ENCODE measurements at places on chromosomes 5 and 9.

GRCh38 chr5:160376416-160376815 is 6.0 kb upstream of the C1QTNF2 start:
- DNase-seq: no peak

DNA sequence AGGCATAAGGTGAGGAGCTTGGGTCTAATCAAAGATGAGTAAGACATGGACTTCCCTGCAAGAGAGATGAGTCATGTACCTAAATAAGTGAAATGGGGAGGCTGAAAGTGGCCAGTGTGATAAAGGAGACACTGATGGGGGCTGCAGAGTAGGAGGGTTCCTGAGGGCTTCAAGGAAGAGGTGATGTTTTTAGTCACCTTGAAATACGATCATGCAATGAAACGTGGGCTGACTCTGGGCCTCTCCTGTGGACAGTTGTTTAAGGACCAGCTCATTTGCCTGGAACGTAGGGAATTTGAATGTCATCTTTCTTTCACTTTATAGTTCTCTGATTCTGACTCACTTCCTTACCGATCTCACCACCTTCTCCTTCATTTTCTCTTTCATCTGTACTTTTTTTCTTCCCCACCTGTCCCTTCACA is 49.6 kb upstream of the CPLX2 start:
- DNase-seq: no peak

- no peak for DNase-seq
These were observed 8.4 kb downstream of the NIPAL4 start for GRCh38 chr5:157468293-157468965.

DNA sequence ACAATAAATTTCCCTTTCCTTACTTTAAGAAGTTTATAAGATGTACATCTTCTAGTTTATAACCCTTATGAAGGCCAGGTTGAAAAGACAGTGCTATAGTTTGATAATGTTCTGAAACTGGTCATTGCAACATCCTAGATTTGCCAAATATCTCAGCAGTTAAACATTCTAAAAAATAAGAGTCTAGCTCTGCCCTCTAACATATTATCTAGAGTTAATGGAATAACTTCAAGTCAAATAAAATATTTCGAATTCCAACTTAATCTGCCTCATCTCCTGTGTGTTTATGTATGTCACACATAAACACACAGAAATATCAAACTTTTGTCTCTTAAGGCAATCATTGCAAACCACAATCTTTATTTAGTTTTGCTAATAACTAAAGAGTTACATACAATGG is 796.6 kb downstream of the TLE1 start:
- DNase-seq: no peak

DNA sequence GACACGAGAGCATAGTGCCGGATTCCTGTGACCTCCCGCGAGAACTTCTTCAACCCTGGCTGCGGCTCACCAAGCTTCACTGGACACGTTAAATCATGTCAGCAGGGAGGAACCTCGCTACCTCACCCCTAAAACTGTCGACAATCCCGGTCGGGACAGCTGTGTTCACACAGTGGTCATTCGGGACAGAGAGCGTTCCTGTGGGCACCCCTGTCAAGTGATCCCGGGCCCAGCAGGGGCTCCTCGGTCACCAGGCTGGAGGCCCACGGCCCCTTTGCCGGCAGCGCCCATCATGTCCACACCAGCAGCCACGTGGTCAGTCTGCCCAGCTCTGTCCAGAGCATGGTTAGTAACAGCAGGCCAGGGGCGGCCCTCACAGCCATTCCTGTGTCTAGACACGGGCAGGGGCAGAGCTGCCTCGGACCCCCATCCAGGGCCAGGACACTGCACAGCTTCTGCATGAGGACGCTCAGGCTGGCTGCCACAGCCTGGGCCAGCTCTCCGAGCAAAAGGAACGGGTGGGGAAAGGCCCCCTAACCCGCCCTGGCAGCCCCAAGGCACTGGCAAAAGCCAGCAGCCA is 3.5 kb downstream of the INPP5E start:
- no peak for DNase-seq

GRCh38 chr9:109861499-109861898 is 81.5 kb downstream of the PALM2AKAP2 start:
- DNase-seq: peak; percentile 63

- DNase-seq: no peak
These were observed 466.0 kb downstream of the CAAP1 start for GRCh38 chr9:26426551-26427131.

DNA sequence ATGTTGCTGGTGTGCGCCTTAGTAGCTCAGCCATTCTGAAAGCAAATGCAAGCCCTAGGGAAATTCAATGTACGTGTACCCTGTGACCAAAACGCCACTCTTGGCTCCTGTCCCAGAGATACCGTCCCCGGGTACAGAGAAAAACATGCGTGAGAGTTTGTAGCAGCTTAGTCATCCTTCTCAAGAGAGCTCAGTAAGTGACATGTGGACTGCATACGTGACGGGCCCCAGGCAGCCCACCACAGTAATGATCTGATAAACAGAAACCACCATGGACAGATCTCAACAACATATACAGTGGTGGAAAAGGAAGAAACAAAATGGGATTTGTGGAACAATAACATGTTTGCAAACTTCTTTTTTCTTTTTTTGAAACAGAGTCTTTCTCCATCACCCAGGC is 45.1 kb downstream of the S1PR3 start:
- DNase-seq: peak; percentile 44

DNA sequence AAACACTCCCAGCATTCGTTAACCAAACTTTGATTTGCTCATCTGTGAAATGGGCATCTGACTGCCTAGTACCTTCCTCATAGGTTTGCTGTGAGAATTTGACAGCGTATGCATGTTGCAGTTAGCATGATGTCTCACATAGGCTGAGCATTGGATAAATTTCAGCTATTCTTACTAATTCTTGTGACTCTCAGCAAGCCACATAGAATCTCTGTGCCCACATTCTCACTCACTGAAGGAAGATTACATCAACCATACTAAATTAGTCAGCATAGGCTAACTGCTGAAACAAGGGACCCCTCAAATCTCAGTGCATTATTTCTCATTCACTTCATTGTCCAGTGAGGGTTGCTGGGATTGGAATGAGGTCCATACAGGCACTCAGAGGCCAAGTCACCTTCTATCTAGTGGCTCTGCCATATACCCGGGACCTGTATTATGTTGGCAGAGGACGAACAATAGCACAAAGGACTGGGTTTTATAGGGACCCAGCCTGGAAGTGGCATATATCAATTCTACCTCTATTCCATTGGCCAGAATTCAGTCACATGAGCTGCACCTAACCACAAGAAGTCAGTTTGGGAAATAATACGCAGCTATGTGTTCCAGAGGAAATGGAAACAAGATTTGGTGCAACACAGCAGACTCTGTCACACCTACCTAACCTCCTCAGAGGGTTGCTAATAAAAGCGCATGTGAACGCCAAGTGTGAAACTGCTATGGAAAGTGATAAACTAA is 4.2 kb upstream of the PTGER4 start:
- no peak for DNase-seq

GRCh38 chr5:13987843-13988464 is 43.5 kb upstream of the DNAH5 start:
- peak; percentile 54 for DNase-seq

GRCh38 chr5:96279801-96280542 is 153.1 kb downstream of the PCSK1 start:
- no peak for DNase-seq

DNA sequence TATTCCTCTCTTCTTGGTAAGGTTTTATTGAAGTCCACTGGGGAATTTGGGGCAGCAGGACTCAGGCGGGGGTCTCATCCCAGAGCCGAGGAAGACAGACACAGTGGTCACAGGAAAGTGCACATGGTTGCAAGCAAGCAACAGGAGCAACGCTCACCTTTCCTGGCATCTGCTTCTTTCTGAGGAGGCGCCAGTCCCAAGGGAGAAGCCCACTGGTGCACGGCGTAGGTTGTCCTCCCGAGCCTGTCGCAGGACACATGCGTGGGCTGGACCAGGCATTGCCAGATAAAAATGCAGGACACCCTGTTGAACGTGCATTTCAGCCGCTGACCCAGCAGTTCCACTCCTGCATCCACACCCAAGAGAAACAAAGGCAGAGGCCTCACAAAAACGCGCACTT is 72.4 kb upstream of the OLFM1 start:
- DNase-seq: no peak

- no peak for DNase-seq
These were observed 27.5 kb upstream of the TNPO1 start for GRCh38 chr5:72788866-72789505.

GRCh38 chr9:72144756-72145492 is 4.3 kb upstream of the GDA start:
- no peak for DNase-seq

DNA sequence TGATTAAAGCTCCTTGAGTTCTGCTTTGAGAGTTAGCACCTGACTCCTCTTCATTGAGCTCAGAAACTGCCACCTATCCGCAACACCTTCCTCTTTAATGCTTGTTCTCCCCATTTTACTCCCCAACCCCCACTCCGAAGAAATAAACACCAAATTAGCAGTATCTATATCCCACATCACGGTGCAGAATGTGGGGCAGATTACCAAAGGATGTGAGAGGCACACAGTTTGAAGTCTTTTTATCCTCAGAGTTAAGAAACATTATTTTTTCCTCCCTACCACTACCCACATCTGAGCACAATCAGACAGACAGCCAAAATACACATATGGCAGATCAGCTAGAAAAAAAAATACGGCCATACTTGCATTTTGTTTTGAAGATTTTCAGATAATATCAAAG is 26.1 kb upstream of the IL7R start:
- DNase-seq: no peak

GRCh38 chr9:100595391-100596199 is 17.7 kb downstream of the CAVIN4 start:
- peak; percentile 92 for DNase-seq

GRCh38 chr9:99112750-99113413 is 8.0 kb downstream of the TGFBR1 start:
- DNase-seq: no peak

- no peak for DNase-seq
These were observed 16.1 kb upstream of the FRMD3 start for GRCh38 chr9:83554278-83554677.

DNA sequence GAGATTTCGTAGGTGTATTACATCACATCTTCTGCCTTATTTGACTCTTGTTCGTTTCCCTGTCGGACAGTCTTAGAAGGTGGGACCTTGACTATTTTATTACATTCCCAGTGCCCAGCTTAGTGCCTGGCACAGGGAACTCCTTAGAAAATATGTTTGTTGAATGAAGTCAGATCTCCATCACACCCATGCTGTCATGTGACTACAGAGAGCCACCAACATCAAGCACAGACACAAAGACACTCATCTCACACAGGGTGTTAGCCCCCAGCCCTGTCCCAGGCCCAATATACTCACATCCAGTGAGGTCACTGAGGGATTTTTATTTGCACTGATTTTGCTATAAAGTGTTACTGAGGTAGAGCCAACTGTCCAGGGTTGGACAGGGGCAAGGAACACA is 692 bp upstream of the SRA1 start:
- DNase-seq: no peak

DNA sequence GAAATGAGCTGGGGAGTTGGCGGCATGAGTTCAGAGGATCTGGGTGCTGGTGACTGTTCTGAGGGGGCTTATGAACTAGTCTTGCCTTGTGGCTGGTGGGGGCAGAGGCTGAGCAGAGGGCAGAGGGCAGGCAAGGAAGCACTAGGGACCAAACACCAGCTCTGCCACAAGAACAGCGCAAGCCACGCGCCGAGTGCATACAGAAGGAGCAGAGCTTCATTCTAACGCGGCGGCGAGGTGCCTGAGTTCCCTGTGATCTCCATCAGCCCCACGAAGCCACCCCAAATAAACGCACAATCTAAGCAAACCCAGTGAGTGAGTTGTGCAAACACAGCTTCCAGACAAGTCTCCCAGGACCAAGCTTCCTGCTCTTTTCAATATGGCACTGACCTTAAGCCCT is 110.6 kb upstream of the ALDH1B1 start:
- DNase-seq: no peak

DNA sequence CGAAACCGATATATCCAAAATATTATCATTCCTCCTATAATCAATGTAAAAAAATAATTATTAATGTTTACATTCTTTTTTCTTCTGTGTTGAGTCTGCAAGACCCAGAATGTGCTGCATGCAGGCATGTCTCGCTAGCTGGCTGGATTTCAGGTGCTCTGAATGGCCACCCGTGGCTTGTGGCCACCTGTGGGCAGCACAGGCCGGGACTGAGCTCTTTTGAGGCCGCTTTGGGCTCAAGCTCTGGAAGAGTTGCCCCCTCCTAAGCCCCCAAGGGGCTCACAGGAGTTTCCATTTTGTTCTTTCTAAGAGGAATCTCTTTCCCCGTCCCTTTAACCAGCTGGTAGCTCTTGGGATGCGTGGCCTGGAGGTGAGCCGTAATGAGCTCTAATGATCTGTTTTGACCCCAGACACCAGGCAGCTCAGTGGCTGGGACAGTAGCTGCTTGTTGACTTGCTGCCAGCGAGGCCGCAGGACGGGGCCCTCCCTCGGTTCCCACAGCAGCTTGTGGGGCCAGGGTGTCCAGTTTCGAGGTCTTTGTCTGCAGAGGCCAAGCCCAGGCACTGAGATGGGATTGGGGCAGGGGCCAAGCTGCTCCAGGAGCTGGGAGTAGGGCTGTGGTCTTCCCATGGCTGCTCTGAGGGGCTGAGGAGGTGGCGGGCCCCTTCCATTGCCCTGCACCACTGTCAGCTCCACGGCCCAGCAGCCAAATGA is 20.8 kb downstream of the ASS1 start:
- no peak for DNase-seq

- DNase-seq: no peak
These were observed at the start of gene PCDHGB3 for GRCh38 chr5:141369994-141370848. PCDHGB3 (plus strand) TSS chr5:141370242; CDS start chr5:141370395, 153 bp downstream.

- no peak for DNase-seq
These were observed 39.2 kb downstream of the NACC2 start for GRCh38 chr9:136055715-136056545.

DNA sequence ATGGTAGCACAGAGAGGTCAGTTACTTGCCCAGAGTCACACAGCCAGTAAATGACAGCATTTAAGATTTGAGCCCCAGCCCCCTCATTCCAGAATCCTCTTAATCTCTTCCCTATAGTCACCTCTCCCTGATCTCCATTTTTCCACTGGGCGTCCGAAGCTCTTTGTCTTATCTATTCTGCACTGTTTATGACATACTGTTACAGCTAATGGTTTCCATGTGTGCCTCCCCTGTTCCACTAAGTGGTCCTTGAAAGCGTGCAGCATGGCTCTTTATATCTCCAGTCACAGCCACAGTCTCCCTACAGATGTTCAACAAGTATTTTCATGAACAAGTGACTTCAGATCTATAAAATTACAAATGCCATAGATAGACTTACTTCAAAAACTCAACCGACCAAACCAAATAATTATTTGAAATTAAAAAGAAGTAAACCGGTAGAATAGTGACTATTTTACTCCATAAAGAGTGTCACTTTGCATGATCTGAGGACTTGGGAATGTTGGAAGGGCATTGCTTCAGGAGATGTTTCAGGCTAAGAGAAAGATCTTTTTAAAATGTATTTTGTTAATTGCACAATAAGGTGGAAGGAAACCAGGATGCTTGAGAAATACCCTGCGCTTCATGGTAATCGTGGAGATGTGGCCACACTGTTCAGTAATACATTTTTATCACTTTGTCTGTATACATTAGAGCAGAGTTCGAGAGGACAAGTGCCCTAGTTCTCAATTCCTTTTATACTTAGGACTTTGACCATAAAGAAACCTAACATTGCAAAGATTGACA is 237.2 kb downstream of the FBXL7 start:
- no peak for DNase-seq

- DNase-seq: no peak
These were observed 14.6 kb downstream of the PLEKHG4B start for GRCh38 chr5:106587-106986.
